Left forelimb (tissue), 1 donor: ENCODE measurements at places on chromosomes 5 and 9.
A peak's percentile ranks its signal among the peaks of the same experiment; 100 is the strongest.

GRCh38 chr9:102087141-102087540 is 348.7 kb upstream of the GRIN3A start:
- no peak for DNase-seq

- no peak for DNase-seq
Observed at GRCh38 chr9:7659766-7660165, 139.8 kb downstream of the DMAC1 start.

GRCh38 chr5:122415030-122415800 is 103.2 kb downstream of the SNCAIP start:
- DNase-seq, result peak; percentile 67

DNA sequence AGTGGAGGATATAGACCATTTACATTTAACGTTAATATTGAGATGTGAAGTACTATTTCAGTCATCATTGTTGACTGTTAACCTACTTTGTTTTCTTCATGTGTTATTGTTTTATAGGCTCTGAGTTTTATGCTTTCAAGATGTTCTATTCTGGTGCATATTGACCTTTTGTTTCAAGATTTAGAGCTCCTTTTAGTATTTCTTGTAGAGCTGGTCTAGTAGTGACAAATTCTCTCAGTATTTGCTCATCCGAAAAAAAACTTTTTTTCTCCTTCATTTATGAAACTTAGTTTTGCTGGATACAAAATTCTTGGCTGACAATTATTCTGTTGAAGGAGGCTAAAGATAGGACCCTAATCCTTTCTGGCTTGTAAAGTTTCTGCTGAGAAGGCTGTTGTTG is 91.3 kb downstream of the INVS start:
- DNase-seq, result no peak

- DNase-seq, result no peak
Observed at GRCh38 chr5:178346607-178347334, 114.2 kb upstream of the PHYKPL start.

DNA sequence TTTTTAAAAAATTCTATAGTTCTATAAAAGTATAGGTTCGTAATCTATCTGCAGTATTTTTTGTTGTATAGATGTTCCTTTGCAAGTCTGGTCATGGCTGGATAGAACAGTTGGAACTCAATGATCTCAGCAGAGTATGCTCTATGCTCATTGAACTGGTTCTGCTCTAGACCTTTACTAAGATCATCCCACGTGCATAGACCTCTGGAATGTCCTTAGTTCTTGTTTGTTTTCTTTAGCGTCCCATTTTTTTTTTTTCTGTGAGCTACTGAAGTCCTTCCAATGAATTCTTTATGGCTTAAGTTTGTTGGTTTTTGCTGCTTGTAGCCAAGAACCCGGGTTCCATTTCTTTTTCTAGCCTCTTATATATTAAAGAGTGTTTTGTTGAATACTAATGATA is 3.5 kb downstream of the TMEM38B start:
- no peak for DNase-seq

GRCh38 chr9:116998305-116998704 is 311.2 kb downstream of the TRIM32 start:
- DNase-seq, result no peak

GRCh38 chr9:98559561-98559960 is 149.2 kb downstream of the GABBR2 start:
- DNase-seq, result no peak

- DNase-seq, result no peak
Observed at GRCh38 chr5:151703227-151703626, 16.5 kb upstream of the SPARC start.

GRCh38 chr5:77560677-77561263 is 68.7 kb upstream of the WDR41 start:
- no peak for DNase-seq

DNA sequence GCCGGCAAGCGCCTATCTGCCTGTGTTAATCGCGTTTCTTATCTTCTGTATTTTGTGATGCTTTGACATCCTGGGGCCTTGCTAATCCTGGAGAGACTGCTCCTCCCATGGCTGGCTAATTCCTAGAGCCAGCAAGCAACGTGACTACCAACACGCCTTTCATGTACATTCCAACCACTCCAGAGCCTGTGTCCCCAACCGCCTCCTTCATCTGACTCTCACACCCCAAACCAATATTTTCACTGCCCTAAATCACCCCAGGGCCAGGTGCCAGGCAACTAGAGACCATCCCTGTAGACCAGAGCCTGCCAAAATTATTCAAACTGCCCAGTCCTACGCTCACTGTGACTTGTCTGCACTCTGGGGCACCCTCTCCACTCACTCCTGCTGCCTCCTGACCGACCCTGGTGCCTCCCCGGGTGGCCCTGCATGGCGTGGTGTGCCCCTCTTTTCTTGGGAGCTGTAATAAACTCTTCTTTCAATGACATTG is 50.5 kb upstream of the COL5A1 start:
- peak; percentile 46 for DNase-seq

GRCh38 chr5:82331557-82331956 is 53.4 kb upstream of the RPS23 start:
- DNase-seq, result no peak

DNA sequence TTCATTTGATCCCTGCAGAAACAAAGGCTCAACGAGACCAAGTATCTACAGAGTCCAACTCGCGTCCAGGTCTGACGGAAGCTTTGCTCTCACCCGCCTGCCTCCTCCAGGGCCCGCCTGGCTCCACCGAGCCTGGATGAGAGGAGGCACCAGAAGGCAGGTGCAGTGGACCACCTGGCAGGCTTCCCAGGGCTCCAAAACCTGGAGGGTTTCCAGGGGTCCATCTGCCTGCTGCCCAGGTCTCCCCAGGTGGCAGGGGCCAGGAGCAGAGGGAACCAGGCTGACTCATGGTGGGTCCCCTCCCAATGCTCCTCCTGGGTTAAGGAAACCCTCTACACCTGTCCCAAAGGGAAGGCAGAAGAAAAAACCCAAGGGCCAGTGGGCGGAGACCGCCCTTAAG is 59.5 kb downstream of the VAV2 start:
- DNase-seq, result no peak

- no peak for DNase-seq
Observed at GRCh38 chr9:110214586-110215355, 6.8 kb upstream of the C9orf152 start.

GRCh38 chr5:10644192-10644591 is 80.3 kb downstream of the ANKRD33B start:
- DNase-seq, result no peak

- DNase-seq, result no peak
Observed at GRCh38 chr9:98809311-98810101, 2.0 kb downstream of the GALNT12 start.

DNA sequence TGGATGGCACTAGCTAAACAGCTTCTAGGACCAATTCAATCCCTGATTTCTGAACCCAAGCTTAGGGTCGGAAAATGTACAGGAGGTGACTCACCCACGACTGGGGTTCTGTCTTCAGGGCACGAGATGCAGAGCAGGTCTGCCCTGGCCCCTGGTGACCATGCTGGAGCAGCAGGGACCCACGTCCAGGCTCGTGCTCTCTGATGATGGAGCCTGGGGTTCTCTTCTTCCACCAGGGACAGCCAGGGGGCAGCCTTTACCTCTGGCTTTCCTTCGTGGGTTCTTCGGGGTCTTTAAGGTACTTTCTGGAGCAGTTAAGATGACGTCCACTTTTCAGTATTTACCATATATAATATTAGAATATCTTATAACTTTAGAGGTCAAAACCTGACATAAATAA is 2.1 kb downstream of the CFAP77 start:
- DNase-seq, result no peak

DNA sequence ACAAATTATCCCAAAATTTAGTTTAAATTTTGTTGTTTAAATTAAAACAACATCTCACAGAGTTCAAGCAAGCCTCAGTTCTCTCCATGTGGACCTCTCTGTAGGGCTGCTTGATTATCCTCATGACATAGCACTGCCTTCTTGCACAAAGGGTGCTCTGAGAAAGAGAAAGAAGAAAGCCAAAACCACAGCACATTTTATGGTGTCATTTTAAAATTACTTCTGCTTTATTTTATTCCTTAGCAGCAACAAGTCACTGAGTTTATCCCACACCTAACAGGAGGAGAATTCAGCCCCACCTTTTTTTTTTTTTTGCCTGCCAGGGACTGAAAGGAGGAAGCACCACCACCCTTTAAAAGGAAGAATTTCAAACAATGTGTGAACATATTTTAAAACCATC is 12.8 kb upstream of the KCNV2 start:
- DNase-seq, result no peak

DNA sequence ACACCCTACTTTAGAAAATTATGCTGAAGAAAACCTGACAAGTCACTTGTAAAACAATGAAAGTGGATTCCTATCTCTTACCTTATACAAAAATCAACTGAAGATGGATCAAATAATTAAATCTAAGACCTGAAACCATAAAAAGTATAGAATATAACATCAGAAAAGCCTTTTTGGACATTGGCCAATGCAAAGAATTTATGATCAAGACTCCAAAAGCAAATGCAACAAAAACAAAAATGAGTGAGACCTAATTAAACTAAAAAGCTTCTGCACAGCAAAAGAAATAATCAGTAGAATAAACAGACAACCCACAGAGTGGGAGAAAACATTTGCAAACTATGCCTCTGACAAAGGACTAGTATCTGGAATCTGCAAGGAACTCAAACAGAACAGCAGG is 303.0 kb upstream of the CDH9 start:
- no peak for DNase-seq

DNA sequence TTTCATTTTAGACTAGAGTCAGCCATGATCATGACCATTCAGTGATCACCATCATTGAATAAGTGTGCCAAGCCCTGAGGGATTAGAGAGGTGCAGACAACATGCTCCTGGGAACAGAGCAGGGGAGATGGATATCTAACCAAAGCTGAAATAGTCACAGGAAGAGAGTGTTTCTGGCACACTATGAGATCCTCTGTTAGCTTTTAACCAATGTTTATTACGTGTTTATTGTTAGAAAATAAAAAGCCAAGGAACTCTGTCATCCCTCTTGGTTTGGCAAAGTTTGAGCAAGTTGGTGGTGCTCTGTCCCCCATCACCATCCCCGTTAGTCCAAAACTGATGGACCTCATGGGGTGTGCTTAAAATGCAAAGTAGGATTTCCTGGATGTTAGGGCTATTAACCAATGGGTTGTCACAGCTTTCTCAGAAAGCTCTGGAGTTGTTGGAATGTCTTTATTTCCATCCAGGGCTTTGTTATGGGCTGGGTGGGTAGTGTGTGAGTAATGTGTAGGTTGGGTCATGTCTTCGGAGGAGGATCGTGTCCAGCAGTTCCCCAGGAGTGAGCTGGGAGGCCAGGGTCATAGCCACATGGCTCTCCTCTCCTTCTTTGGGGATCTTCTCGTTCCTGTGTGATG is 34.9 kb downstream of the SLC28A3 start:
- no peak for DNase-seq

- DNase-seq, result no peak
Observed at GRCh38 chr9:71791875-71792274, 23.6 kb upstream of the CEMIP2 start.

- DNase-seq, result no peak
Observed at GRCh38 chr5:134116789-134117761, 2.6 kb downstream of the TCF7 start.

DNA sequence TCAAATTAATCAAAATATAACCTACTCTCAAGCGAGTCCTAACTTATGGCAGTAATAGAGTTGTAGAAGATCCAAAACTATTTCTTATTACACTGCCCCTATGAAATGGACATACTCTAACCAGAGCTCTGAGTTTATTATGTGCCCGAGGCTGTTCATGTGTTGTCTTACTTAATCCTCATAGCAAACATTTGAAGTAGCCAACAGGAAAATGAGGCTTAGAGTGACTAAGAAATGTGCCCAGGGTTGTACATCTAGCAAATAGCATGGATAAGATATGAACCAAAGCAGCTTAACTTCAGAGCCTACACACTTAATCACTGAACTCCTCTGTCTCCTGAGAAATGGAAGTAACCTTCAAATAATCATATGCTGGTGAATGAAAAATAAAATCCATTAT is 1551.7 kb downstream of the MAT2B start:
- DNase-seq, result no peak

- DNase-seq, result no peak
Observed at GRCh38 chr5:112604732-112605630, 132.7 kb upstream of the APC start.

DNA sequence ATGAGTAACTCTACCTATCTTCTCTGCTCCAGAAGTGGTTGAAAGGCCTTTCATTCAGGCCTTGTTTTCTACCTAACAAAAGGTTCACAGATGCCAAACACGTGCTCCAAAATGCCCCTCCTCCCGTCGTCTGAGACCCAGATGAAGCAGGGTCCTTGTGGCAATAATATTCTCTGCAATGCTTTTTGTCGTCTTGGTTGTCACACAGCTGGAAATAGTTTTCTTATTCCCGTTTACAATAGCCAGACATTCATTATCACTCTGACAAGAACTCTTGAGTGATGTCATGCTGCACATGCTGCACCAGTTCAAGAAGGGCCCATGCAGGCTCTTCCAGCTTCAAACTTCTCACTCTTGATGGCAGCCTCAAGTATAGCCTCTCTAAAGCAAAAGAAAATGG is 7.8 kb downstream of the LPAR1 start:
- DNase-seq, result no peak

GRCh38 chr9:123611226-123611625 is 255.2 kb downstream of the CRB2 start:
- DNase-seq, result no peak

DNA sequence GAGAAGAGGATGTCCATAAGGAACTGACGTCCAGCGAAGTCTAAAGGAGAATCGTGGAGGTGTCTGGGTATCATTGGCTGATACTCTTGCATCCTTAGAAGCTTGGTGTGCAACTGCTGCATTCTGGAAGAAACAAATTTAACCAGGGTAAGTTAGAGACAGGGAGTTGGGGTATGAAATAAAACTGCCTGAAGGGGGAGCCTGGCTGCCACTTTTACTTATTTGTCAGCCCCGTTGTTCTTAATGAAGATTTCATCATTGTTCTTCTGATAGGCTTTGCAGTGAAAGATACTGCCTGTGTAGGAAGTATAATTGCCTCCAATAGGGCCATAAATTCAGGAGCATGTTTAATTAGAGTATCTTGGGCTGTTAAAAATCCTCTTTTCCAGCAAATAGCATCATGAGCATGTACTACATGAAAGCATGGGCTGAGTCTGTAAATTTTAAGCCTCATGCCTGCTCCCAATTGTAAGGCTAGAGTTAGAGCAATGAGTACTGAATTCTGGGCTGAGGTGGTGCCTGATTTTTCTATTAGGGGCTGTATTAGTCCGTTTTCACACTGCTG is 1264.5 kb upstream of the ACO1 start:
- no peak for DNase-seq

DNA sequence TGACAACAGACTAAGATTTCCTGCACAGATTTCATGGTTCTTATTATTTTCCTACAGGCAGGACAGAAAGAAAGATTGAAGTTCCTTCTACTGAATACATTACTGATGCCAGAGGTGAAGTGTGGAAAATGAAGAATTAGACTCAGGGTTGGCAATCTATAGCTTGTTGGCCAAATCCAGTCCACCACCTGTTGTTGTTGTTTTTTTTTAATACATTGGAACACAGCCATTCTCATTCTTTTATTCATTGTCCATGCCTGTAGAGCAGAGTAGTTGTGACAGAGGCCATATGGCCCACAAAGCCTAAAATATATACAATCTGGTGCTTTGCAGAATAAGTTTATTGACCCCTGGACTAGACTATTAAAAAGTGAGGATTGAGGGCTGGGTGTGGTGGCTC is 5.8 kb upstream of the PLPPR1 start:
- no peak for DNase-seq
